ENCODE measurements at places on chromosomes 16 and 17.

- no peak for DNase-seq
Observed at GRCh38 chr17:62186841-62187240, 121.8 kb upstream of the MED13 start.

GRCh38 chr17:13597723-13598347 lies 3.9 kb downstream of the HS3ST3A1 start:
- no peak for DNase-seq

- DNase-seq = no peak
Observed at GRCh38 chr17:81039096-81039495, 4.1 kb downstream of the BAIAP2 start.

- no peak for DNase-seq
Observed at GRCh38 chr16:89106533-89107202, 13.0 kb downstream of the ACSF3 start.

- DNase-seq = no peak
Observed at GRCh38 chr16:49529411-49530045, 155.9 kb downstream of the C16orf78 start.
